ENCODE measurements at places on chromosomes 12 and 14.

DNA sequence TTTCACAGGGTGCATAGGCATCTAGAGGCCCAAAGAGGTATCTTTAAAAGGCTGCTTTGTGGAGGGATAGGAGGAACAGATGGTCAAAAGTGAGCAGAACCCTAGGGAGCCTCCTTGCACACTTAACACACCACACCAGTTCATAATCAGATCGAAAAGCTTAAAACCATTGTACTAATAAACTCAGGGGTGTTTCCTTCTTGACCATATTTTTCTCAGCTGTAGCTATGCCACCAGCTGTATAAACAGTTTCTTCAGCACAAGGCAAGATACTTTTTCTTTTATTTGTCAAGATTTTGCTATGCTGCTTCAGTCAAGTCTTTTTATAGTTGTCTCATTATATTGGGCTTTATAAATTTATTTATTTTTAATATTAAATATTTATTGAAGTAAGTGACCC lies 88.7 kb downstream of the RIC8B start:
- no peak for DNase-seq

- no peak for DNase-seq
Measured at GRCh38 chr14:105260959-105261358, 12.6 kb downstream of the BTBD6 start.

DNA sequence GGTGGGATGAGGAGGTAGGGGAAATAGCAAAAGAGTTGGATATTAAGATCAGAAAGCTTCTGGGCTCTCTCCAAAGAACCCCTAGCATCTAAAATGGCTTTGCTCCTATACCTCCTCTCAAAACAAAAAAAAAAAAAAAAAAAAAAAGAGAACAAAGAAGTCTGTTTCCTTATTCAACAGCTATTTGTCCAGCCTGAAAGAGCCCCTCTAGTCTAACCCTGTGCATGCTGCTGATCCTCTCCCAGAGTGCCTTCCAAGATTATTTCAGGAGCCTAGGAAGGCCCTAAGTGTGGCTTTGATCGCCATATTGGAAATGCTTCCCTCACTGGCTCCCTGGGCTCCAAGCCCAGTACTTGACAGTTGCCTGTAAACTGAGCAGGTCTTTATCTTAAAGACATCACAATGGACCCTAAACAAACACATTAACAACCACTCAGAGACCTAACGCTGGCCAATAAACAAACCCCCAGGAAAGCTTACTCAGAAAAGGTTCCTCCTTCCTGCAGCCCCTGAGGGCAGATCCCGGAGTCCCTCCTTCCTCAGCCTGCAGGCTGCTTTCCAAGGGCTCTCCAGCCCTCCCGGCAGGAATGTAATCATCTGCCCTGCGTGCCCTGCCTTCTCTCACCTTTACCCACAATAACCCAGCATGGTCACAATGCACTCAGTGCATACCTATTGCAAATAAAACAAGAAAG lies 17.4 kb upstream of the COL2A1 start:
- no peak for DNase-seq

GRCh38 chr12:23950210-23950774 lies 822 bp upstream of the SOX5 start:
- DNase-seq, result no peak

Measured in HS-27A (cell line).